ENCODE measurements at places on chromosomes 6 and 20. TPM values are rescaled to one million over a fixed set of nuclear protein-coding genes. Genes with fewer than 3 reads are reported as not detected.

Gene MBOAT1
- total RNA-seq = 5.1 TPM

Gene CFB
- 1.3 TPM for total RNA-seq

DNA sequence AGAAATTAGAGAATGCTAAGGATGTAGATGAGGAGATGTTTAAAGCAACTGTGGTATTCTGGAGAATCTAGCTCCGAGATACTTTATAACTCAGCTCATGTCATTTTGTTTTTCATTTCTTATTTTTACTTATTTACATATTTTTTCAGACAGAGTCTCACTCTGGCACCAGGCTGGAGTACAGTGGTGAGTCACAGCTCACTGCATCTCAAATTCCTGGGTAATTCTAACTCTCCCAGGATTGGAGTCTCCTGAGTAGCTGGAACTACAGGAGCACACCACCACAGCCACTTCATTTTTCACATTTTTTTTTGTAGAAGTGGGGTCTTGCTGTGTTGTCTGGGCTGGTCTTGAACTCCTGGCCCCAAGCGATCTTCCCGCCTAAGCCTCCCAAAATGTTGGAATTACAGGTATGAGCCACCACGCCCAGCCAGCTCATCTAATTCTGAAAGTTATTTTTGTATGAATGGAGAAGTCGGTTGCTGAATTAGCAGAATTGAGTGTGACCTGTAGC lies 94.3 kb upstream of the FAM8A1 start:
- DNase-seq = peak; percentile 62

- no peak for DNase-seq
These were observed 3.6 kb upstream of the MYLK2 start for GRCh38 chr20:31815408-31816188.

- no peak for DNase-seq
These were observed 17.2 kb upstream of the MDGA1 start for GRCh38 chr6:37714836-37715420.

- no peak for DNase-seq
These were observed 67.7 kb downstream of the GFRA4 start for GRCh38 chr20:3595541-3595940.

All from HFFc6 (cell line).